ENCODE measurements at places on chromosomes 12 and 14.

GRCh38 chr14:25522116-25522515 lies 472.2 kb upstream of the STXBP6 start:
- DNase-seq: no peak

DNA sequence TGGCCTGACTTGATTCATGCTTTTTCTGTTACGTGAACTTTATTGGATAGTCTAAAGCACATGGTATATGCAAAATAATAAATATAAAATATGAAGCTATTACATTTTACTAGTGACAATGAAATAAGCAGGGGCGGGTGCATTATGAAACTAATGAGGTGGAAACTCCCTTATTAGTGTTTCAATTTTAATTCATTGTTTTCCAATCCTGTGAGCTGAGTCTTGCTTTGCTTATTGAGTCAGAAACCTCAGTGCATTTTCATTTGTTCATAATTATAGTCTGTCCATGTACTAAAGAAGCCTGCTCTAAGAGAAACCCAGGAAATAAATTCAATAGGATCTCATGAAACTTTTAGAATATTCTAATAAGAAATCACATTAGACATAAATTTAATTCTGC lies 78.5 kb downstream of the CNTN1 start:
- DNase-seq: no peak

GRCh38 chr14:104561632-104562495 lies 17.7 kb upstream of the C14orf180 start:
- DNase-seq: no peak

DNA sequence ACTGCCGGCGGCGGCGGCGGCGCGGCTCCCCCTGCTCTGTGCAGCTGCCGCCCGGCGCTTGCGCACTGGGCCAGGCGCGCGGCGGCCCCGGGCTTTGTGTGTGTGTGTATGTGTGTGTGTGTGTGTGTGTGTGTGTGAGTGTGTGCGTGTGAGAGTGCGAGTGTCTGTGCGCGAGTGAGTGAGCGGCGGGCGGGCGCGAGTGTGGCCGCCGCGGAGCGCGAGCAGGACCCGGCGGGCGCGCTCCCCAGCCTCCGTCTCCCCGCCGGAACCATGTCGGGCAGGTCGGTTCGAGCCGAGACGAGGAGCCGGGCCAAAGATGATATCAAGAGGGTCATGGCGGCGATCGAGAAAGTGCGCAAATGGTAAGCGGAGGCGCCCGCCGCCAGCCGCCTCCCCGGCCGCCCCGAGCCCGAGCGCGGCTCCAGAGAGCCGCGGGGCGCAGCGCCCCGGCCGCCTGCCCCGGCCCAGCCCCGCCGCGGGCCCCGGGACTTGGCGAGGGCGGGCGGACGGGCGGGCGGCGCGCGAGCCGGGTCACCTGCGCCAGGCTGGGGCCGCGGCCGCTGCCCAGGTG lies at the start of gene BCL7A:
BCL7A (plus strand) TSS at position 63 of the 571 bp plus-strand sequence; CDS start at position 271, 208 bp downstream.
- peak; percentile 72 for DNase-seq

Data from CD4-positive, alpha-beta T cell treated with Interleukin-17A for 1 hour (primary cell).